ENCODE measurements at places on chromosomes 5 and 9. TPM values are rescaled to one million over a fixed set of nuclear protein-coding genes. Genes with fewer than 3 reads are reported as not detected.

Gene KIF24
- total RNA-seq, result 2.8 TPM

DNA sequence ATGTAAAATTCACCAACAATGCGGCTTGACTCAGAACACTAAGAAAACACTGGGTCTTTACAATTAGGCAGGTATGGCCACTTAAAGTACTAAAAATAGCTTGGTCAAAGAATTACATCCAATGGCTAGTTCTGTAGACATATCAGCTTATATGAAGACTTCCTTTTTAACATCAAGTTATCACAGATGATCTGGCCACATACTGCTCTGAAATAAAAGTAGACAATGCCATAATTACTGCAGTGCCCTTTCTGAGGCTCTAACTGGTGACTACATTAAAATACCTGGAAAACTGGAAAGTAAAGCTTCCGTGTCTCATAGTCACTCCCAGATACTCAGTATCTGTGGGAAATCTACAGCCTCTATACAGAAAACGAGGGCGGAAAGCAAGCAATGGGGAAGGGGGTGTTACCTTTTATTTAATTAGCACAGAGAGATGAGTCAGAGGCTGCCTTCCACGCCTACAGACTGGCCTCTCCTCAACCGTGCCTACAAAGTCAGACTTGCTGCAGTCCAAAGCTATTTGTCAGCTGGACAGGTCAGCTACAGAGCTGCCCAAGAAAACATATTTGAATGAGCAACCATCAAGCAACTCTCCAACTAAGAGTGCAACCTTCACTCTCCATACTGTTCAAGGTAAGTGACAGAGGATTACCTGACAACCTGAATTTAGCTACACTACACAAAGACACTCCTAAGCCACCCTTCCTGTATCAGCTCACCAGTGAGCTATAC is 8.7 kb downstream of the SERINC5 start:
- no peak for DNase-seq

DNA sequence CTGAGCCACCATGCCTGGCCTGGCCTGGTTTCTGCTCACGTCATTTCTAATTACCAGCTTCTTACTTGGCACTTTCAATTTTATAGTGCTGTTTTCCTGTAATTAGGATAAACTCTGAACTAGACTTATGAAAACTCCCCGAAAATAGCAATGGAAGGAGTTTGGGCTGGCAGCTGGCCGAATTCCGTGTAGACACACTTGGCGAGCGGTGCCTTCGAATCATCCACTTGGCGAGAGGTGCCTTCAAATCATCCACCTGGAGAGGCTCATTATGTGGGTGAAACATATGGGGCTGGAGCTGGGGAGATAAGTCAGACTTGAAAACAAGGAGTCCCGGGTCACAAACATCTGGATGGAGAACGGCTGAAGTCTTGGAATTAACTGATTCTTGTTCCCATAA is 203.7 kb downstream of the ROR2 start:
- no peak for DNase-seq

DNA sequence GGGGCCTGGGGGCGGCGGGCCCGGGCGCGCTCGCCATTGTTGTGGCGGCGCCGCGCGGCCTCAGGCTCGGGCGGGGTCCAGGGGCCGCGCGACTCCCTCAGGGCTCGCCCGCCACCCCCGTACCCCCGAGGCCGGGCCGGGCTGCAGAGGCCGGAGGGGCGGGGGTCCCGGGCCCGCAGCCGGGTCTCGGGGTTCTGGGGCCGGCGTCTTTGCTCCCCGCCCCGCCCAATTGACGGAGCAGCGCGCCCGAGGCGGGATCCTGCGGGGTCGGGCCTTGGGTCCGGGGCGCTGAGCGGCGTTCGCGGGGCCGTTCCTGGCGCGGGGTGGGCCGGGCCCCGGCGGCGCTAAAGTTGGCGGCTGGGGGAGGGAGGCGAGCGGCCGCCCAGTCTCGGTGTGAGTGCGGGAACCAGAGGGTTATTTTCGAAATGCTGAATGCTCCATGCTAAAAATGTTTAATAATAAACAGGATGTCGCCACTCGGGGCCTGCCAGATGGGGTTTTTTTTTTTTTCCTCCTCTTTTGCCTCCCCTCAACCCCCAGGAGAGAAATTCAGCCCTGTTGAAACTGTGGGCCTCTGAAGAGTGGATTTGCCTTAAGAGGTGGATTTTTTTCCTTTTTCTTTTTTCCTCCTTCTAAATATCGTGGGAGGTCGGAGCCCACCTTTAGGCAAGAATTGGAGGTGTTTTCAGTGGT is 724 bp downstream of the PRRC2B start:
- peak; percentile 54 for DNase-seq

- DNase-seq, result no peak
Observed at GRCh38 chr5:163718272-163718671, 212.9 kb downstream of the MAT2B start.

DNA sequence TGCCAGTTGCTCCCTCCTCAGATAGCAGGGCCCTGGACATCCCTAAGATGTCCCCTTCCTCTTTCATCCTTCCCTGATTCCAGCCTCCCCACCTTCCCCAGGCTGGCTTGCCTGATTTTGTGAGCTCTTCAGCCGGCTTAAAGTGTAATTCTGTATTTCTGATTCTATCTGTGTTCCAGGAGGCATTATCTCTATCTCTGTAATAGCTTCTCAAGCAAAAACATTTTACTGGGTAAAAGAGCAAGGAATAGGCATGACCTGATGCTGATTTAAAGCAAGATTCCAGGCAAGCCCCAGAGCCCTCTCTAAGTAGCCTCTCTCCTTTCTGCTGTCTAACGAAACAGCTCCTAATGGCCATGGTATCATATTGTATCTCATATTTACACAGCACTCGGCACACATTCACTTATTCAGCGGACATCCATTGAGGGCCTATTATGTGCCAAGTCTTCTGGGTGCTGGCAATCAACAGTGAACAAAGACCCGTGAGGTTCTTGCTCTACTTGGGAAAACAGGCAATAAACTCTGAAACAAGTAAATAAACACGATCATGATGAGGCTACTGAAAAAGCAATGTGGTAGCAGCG is 100.9 kb upstream of the MSX2 start:
- no peak for DNase-seq

Data from mucosa of descending colon (tissue), 3 donors.